Activated T-helper 1 cell treated with anti-CD3 and anti-CD28 coated beads, Interleukin-12 subunit alpha, Interleukin-12 subunit beta, Interleukin-2, Interleukin-4 antibody, amounts not matched to agents 30 ng/mL and 10 ng/mL and 1 ng/mL, durations not matched to agents 14 hours and 24 hours and 36 hours (primary cell): ENCODE measurements at places on chromosomes 13 and 19.

DNA sequence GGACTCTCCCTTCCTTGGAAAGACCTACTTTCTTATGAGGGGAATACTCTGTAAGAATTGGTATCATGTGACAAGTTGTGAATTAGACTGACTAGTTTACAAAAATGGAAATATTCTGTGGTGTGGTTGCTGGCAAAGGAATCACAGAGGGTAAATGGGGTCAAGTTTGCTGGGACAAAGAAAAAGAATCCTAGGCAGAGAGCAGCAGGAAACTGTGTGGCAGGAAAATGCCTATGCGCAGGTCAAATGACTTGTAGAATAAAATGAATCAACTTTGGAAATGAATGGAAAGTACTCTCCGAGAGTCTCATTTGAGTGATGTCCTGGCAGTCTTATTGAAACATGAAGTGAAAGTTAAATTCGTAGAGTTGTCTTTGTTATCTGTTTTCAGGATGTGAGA, 1250.7 kb downstream of the UQCRFS1 start:
- no peak for DNase-seq

DNA sequence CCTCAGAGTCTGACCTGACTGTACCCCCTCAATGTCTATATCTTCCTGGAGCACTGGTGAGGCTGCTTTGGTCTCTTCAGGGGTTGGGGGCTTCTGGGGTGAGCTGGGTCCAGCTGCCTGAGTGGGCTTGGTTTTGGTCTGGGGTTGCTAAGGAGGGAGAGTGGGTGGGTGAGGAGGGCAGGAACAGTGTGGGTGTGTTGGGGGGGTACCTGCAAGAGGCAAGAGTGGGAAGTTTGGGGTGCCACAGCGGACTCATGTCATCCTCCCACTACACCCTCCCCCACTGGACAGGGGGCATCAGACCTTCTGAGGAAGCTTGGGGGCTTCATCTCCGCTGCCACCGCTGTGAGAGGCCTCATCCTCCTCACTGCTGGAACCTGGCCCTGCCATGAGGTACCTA, 13.6 kb downstream of the ZNF575 start:
- DNase-seq: no peak

- no peak for DNase-seq
These were observed 10.1 kb downstream of the TMEM91 start for GRCh38 chr19:41386442-41386841.

DNA sequence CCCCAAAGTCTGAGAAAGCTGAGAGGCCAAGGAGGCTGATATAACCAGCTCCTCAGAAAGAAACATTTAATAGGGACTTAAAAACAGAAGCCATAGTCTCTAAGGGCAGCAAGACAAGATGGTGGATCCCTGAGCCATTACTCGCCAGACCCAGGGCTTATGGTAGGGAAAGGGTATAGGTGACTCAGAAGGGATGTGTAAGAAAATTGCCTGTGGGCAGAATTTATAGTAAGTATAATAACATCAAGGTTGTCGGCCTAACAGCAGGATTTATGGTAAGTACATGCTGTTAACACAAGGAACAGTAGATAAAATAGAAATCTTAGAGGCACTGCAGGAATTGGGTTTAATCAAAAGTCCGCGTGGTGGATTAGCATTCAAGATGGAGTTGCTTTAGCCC, 14.7 kb downstream of the KBTBD6 start:
- no peak for DNase-seq

DNA sequence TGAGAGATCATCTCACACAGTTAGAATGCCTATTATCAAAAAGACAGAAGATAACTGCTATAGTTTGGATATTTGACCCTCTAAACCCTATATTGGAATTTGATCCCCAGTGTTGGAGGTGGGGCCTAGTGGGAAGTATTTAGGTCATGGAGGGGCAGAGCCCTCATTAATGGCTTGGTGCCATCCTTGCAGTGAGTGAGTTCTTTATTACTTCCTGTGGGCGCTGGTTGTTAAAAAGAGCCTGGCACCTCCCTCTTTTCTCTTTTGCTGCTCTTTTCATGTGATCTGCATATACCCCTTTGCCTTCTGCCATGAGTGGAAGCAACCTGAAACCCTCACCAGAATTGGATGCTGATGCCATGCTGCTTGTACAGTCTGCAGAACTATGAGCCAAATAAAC, 66.8 kb downstream of the TDRD3 start:
- DNase-seq: no peak

GRCh38 chr19:15412832-15413231, 6.0 kb downstream of the AKAP8L start:
- DNase-seq: no peak

- DNase-seq: peak; percentile 71
These were observed 9.8 kb upstream of the DPF1 start for GRCh38 chr19:38233740-38234251.

GRCh38 chr13:105902396-105902795, 633.1 kb downstream of the EFNB2 start:
- DNase-seq: no peak

DNA sequence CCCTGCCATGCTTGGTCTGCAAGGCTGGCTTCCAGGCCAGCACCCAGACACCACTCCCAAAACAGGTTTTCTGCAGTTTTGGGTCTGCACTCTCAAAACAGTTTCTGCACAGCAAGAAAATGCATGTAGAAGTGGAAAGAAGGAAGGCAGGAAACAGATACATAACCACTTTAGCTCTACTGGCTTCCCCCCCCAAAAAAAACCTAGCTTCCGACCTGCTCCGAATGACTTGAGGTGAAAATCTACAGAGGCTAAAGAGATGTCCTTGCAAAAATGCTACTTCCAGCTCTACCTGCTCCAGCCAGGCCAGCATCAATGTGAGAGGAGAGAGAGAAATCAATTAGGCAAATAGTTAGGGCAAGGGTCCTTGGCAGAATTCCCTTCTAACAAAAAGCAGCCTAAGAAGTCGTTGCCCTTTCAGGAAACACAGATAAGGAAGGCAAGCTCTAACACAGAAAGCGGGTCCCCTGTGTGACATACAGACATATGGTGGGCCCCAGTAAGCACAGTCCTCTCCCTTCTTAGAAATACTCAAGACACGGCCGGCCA, 3.4 kb downstream of the C19orf12 start:
- DNase-seq: no peak

DNA sequence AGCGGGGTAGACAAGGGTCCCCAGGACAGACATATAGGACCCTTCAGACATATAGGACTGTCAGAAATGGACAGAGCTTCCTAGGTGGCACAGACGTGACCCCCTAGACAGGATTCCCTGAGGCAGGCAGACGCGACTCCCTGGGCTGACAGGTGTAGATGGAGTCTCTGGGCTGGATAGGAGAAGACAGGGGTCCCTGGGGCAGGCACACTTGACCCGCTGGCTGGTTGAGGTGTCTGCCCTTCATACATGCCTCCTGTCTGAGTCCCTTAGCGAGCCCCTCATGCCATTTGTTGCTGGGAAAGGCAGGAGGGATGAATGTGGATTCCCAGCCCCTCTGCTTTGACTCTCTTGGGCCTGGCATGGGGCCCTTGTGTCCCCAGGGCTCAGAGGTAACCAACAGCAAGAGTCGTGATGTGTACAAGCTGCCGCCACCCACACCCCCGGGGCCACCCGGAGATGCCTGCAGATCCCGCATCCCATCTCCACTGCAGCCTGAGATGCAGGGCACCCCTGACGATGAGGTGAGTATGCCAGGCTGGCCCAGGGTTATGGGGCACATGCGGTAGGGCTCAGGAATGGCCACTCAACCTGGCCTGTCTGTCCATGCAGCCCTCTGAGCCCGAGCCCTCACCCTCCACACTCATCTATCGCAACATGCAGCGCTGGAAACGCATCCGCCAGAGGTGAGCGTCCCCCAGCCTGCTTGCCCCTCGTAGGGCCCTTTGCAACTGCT, 3.0 kb downstream of the HSPB6 start:
- DNase-seq: no peak

DNA sequence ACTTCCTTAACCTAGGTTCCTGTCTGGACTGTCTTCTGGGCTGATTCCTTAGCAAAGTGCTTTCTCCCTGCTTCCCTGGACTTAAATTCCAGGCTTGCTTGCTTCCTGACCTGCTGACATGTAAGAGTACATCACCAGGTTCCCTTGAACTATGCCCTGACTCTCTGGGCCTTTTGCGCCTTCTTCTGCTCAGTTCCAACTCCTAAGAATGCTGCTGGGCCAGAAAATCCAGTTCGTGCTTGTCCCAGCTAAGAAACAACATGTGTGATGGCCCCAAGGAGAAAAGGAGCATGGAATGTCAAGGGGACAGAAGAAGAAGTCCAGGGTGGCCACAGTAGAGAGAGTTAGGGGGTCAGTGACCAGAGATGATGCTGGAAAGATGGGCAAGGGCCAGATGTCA, 42.6 kb upstream of the MBNL2 start:
- no peak for DNase-seq

DNA sequence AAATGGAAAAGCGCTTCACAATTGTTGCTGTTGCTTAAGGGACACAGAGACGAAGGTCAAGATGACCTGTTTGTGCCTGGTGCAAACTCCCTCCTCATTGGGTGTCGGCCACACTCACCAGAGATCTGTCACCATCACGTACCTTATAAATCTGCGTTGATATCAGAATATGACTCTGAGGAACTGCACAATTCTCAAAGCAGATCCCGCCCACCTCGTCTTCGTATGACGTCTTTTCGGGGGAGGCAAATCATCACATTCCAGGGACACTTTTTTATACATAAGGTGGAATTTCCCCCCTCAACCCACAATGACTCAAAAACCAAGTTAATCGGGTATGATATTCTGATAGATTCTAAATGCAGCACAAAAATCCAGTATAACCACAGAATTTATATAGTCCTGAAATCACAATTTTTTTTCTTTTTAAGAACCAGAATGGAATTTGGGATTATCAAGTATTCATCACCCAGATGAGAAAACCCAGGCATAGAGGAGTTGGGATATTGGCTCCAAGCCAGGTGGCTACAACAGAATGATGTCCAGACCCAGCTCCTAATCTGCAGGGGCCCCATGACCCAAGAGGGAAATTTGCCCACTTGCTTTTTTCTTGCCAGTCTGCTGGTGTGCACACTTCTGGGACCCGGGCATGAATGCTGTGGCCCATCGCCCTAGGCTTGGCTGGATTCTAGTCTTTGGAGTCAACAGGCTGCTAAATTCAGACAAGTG, 50.6 kb upstream of the MTIF3 start:
- DNase-seq: no peak

- DNase-seq: no peak
These were observed 59.0 kb upstream of the FGF14 start for GRCh38 chr13:102460806-102461205.

DNA sequence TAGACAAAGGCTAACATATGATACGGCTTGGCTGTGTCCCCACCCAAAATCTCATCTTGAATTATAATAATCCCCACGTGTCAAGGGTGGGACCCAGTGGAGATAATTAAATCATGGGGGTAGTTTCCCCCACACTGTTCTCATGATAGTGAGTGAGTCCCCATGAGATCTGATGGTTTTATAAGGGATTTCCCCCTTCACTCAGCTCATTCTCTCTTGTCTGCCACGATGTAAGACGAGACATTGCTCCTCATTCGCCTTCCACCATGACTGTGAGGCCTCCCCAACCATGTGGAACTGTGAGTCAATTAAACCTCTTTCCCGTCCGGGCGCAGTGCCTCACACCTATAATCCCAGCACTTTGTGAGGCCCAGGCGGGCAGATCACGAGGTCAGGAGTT, 143.5 kb downstream of the RXFP2 start:
- DNase-seq: no peak

DNA sequence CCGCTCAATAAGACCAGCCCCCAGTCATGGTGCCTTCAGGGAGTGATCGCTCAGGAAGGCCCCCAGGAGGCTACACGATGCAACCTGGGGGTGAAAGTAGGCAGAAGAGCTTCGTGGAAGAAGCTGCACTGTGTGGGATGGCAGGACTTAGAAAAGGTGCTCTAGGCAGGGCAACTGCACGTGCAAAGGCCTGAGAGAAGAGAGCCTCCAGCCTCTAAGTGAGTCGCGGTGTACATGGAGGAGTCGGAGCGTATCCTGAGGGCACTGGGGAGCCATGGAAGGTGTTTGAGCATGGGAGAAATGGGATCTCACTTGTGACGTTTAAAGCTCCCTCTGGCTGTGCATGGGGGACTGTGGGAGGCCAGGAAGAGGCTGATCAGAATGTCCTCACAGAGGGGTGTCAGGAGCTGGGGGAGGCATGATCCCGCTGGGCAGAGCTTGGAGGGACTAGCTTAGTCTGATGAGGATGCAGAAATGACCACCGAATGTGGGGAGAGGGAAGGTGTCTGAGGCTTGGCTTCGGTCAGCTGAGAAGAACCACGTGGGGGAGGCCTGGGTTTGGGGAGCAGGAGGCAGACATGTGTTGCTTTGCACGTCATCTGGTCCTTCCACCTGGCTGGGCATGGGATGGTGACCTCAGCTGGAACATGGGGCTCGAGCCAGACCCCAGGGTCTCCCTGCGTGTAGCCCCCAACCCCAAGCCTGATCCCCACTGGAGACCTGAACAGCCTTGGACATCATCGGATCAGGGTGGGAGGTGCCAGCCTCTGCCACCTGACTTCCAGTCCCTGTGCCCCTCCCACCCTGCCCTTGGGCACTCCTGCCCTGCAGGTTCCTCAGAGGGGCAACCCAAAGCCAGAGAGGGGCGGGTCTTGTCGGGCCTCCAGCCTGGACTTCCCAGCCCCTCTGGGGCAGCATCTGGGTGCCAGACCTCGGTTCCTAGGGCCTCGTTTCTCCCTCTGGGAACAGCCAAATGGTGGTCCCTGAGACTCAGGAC, 1.1 kb downstream of the APC2 start:
- DNase-seq: no peak

- no peak for DNase-seq
These were observed 38.4 kb downstream of the KCNC3 start for GRCh38 chr19:50290775-50291174.

DNA sequence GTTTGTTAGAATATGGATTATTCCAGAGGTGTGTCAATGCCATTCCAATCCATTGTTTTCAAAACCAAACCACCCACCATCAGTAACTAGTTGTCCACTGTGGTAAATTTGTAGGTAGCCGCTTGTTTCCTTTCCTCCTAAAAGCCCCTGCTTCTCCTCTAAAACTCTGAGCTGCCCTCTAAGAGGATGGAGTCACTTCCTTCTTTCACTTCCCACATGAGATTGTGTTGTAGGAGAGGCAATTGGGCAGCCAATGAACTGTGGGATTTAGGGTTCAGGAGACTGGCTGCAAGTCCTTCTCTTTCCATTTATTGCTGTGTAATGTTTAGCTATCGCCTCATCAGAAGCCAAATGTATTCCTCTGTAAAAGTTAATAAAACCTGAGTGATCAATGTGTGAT, 49.9 kb upstream of the RFXAP start:
- DNase-seq: no peak

GRCh38 chr19:10706990-10707389, 5.8 kb downstream of the QTRT1 start:
- no peak for DNase-seq
